ENCODE measurements at places on chromosomes 11 and 22.

DNA sequence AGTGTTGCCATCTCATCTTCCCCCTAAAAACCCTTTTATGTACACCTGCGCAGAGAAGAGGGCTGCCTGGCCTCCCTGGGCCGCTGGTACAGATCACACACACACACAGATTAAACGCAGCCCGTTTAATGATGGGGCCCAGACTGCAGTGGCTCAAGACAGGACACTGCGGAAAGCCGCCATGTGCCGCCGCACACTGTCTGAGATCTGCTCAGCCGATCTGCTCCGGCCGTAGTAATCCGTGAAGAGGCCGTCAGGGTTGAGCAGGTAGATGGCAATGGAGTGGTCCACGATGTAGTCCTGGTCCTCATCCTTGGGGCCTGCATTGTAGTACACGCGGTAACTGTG lies 2.0 kb downstream of the SCO2 start:
- no peak for DNase-seq

- peak; percentile 65 for DNase-seq
Measured at GRCh38 chr11:16605389-16605893, 133.0 kb upstream of the C11orf58 start.

- DNase-seq, result no peak
Measured at GRCh38 chr22:32063701-32064100, 20.6 kb downstream of the SLC5A1 start.

DNA sequence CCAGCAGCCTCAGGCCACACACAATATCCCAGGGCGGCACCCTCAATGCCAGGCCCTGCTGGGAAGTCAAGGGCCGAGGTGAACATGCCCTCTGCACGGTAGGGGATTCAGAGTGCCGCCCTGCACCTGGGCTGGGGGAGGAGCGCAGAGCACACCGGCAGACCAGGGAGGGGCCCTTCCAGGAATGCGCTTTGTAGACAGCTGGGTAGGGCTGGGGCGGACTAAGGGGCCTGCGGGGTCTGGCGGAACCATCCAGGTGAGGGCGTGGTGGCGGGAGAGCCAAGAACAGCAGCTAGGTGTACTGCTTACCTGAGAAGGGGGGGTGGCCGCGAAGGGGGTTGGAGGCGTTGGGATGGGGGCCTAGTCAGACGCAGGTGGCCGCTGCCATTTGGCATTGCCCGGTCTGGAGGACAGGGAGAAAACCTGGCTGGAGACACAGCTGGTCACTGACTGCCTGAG lies 26.0 kb downstream of the DUSP8 start:
- DNase-seq, result no peak

- DNase-seq, result no peak
Measured at GRCh38 chr22:20787746-20788626, 14.1 kb downstream of the SERPIND1 start.

DNA sequence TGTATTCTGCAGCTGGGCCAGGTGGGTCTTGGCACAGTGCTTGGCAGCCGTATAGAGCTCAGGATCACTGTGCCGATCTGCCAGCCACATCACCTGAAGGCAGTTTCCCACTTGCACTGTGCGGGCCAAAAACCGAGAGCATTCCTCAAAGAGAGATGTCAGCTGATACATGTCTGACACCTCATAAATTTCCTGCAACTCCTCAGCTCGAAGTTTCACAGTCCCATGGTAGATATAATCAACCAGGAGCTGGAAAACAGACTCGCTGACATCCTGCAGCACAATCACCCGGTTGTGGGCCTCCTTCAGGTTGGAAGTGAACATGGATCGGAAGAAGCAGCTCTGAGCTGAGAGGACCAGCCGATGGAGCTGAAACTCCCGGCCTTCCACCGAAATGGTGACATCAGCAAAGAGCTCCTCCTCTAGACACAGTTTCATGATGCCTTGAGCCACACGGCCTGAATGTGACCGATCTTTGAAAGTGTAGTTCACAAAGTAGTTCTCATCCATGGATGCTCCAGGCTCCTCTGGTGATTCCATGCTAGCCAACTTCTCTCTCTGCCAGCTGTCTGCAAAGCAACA lies 1.2 kb downstream of the KBTBD4 start:
- no peak for DNase-seq

DNA sequence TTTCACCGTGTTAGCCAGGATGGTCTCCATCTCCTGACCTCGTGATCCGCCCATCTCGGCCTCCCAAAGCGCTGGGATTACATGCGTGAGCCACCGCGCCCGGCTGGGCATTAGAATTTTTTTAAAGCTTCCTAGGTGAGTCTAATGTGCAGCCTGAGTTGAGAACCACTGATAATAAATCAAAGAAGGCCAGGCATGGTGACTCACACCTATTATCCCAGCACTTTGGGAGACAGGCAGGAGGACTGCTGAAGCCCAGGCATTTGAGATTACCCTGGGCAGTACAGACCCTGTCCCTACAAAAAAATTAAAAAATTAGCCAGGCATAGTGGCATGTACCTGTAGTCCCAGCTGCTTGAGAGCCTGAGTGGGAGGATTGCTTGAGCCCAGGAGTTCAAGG lies 13.7 kb downstream of the MEI1 start:
- DNase-seq, result no peak

DNA sequence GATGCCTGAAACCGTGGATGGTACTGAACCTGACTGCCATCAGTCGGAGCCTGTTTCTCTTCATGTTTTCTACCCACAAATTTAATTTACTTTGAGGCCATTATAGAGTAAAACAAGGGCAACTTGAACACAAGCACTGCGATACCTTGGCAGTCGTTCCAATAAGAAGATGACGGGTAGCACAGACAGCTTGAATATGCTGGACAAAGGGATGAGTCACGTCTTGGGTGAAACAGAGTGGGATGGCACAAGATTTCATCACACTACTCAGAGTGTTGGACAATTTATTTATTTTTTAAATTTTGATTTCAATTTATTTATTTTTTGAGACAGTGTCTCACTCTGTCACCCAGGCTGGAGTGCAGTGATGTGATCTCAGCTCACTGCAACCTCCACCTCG lies 5.7 kb downstream of the DIXDC1 start:
- no peak for DNase-seq

GRCh38 chr11:36016263-36016662 lies 72.4 kb downstream of the LDLRAD3 start:
- DNase-seq, result no peak

DNA sequence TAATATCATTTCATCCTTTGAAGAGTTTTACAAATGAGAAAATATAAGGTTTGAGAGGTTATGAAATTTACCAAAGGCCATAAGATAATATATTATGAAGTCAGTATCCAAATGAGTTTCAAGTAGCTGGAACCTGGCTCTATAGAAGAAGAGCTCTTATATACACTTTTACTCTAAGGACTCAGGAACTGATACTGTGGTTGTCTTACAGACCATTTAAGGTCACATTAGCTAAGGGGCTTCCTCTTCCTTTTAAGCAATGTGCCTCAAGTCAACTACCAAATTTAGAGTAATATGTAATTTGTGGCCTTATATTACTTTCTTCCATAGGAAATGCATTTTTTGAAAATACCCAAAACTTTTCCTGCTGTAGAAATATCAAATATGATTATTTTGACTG lies 369.3 kb downstream of the DLG2 start:
- no peak for DNase-seq

DNA sequence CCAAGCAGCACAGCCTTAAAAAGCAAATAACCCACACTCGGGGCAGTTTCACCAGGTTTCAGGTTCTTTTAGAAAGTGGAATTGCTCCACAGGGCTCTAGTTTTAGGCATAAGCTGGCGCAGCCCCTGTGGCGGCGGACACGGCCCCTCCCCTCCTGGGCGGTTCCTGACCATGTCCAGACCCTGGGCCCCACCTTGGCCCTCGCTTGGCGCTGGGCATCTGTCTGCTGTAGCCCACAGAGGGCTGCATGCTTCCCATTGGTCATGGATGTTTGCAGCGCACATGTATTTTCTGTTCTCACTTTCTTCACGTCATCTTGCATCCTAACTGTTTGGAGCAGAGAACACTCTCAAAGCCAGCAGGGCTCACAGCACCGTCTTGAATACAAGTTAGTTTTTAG lies 244.3 kb downstream of the BRD1 start:
- DNase-seq, result no peak

DNA sequence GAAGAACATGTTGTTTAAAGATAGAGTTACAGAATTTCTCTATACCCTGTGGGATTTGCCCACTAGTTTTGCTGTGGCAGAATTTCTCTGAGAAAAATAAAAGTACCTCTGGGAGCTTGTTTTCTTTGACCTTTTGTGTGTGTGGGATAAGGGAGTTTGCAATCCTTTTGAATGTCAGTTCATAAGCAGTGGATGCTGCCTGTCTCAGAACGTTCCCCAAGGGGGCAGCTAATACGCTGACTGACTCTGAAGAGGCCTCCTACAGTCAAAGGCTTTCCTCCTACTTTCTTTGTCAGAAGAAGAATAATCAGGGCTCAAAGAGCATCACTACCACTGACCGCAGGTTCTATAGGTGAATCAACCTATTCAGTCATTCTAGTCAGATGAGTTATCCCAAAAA lies 140.6 kb downstream of the AASDHPPT start:
- DNase-seq, result no peak

GRCh38 chr11:44065161-44065661 lies 859 bp upstream of the ACCS start:
- DNase-seq, result no peak

Data from hematopoietic multipotent progenitor cell treated with erythropoietin and hydrocortisone succinate and interleukin-3 and kit ligand, for 15 days (in vitro differentiated cells).